Stimulated activated CD8-positive, alpha-beta memory T cell treated with anti-CD3 and anti-CD28 coated beads, Interleukin-7, amount 100 ng/mL, for 48 hours (primary cell): ENCODE measurements at places on chromosomes 12 and 14.

- DNase-seq: no peak
Measured at GRCh38 chr12:76259106-76259505, 89.1 kb downstream of the BBS10 start.

DNA sequence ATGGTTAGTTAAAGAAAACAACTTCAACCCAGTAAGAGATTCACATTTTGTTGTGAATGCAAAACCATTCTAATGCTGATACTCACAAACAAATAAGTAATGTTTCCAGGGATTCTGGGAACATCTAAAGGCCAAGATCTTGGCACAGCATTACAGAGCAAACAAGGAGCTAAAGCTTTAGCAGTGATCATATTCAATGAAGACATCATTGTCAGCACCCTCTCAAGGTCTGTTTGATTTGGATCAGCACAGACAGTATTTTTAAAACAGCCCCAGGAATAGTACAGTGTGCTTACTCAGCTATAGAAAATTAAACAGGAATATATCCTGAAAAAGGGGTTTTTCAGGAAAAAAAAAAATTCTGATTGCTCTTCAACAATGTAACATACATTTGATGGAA, 71.4 kb downstream of the TMEM260 start:
- DNase-seq: no peak

DNA sequence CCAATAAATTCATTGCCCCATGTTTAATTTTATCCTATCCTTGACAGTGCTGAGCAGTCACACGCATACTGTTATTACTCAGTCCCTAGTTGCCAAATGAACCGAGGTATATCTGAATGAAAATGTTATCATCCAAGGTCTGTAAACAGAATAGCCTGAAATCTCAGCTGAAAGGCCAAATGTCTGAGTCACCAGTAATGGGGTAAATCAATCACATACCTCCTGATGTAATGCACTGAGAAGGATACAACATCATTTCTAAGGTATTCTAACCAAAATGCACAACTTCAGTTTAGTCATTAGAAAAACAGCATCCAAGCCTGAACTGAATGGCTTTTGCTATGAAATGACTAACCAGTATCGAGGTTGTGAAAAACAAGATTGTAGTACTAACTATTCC, 228.6 kb downstream of the DPF3 start:
- DNase-seq: no peak

DNA sequence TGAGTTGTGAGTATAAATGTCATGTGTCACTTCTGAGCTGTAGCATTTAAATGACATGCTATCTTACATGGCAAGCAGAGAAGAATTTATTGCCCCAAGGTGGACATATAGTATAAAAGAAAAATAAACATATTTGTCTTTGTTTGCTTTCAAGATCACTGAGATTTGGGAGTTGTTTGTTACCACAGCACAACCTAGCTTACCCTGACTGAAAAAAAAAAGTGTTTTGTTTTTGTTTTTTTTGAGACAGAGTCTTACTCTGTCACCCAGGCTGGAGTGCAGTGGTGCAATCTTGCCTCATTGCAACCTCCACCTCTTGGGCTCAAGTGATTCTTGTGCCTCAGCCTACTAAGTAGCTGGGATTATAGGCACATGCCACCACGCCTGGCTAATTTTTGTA, 596.5 kb downstream of the MED13L start:
- no peak for DNase-seq

- DNase-seq: no peak
Measured at GRCh38 chr12:117018276-117018675, 80.9 kb downstream of the TESC start.

- peak; percentile 24 for DNase-seq
Measured at GRCh38 chr14:81164167-81164774, 56.5 kb downstream of the GTF2A1 start.

DNA sequence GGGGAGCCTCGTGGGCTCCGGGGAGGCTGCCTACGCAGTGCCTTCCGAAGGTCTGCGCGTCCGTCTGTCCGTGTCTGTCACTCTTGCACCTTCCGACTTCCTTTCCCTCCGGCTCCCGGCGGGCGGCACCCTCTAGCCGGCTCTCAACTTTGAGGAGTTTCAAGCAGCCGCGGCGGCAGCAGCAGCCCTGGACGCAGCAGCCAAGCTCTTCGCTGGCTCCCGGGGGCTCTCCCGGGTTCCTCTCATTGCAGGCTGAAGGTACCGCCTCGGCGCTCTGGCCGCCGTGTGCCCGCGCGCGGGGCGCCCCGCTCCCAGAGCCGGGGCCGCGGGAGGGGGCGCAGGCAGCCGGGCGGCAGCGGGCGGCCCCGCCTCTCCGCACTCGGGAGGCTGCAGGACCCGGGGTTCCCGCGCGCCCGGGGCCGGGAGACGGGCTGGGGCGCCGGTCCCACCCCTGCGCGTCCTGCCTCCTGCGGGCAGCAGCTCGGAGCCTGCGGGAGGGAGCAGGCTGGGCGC, at the start of the genes AMIGO2 and PCED1B:
TSS of gene AMIGO2 (minus strand) at position 492 of the 513 bp plus-strand sequence. CDS start 957 bp downstream, outside the sequence.
TSS of gene PCED1B (plus strand) at position 154 of the 513 bp plus-strand sequence. CDS start 155,443 bp downstream, outside the sequence.
- DNase-seq: peak; percentile 51

GRCh38 chr12:59149995-59150642, 229.8 kb upstream of the LRIG3 start:
- no peak for DNase-seq

DNA sequence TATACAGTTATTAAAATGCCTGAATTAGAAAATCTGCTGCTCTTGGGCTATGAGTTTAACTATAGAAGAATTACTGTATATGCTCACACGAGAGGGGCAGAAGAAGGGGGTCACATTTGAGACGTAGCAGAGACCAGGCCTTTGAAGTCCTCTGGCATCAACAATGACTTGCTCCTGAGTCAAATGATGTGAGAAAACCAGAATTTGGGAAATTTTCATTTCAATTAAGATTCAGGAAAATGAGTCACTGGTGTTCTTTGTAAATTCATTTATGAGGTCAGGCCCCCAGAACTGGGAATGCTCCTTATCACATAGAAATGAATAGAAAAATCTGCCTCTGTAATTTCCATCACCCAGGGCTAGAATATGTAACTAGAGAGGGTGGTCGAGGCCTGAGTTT, 92.9 kb downstream of the APAF1 start:
- no peak for DNase-seq

GRCh38 chr12:71683633-71684032, 2.2 kb upstream of the TMEM19 start:
- no peak for DNase-seq

GRCh38 chr12:38915429-38916182, 10.2 kb upstream of the CPNE8 start:
- no peak for DNase-seq

DNA sequence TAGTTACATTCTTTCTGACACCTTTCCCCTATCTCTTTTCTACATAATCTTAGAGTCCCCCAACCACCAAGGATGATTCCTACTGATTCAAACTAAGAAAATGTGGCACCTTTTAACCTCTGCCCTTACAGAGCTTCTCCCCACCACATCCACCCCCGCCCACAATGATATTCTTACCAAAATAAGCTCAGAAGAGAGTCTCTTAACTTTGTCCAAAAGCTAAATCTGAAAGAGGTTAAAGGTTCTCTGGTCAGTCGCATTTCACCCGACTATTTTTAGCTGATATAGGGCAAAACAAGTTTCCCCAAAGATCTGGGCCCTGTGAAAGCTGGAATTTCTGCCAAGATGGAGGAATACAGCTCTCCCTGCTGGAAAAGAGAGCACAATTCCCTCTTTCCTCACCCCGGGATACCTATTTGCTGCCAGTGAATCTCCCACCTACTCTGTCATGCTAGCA, 128.6 kb downstream of the ZFP36L1 start:
- no peak for DNase-seq

DNA sequence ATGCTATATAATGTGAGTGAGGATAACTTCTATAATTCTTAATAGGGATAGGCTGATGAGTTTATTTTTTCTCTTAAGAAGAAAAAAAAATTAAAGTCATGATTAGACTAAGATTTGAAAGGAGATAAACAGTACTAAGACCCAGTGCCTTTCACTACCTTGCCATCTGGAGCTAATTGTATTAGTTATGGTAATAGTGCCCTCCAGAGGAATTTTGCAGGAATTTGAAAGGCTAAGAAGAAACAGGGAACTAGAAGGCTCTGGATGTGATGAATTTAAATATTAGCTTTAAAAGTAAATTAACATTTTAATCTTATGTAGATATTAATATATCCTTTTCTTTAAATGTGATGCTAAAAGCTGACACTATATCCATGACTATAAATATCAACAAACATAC, 36.6 kb upstream of the PIK3C2G start:
- DNase-seq: no peak

DNA sequence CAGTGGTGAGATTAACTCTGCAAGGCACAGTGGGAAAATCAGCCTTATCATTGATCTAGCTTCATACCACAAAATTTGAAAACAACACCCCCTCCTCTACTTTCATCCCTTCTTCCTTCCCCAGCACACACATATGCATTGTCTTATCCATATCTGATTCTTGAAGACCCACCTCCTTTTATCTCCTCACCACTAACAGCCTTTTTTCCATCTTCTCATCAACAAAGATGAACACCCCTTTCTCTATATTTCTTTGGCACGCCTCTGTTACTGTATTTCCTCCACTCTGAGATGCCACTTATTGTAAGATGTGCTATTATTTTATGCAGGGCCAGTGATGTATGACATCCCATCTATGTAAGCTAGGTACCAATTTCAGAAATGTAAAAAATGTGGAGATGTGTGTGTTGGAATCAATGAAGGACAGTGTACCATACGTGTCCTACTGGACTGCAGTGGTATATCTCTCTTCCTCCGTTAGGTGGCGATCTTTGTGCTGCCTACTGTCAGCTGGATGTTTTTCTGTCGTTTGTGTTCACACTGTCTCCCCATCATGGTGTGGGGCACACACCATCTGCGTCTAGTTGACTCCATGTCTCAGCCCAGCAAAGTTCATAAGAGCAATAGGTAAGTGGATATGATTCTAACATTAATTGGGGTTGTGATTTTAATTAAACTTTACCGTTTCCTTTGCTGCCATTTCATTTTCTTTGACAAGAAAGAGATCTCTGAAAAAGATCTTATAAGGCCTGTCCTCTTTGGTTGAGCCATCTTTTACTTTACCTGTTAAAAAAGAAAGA, 24.0 kb downstream of the CCDC38 start:
- no peak for DNase-seq

DNA sequence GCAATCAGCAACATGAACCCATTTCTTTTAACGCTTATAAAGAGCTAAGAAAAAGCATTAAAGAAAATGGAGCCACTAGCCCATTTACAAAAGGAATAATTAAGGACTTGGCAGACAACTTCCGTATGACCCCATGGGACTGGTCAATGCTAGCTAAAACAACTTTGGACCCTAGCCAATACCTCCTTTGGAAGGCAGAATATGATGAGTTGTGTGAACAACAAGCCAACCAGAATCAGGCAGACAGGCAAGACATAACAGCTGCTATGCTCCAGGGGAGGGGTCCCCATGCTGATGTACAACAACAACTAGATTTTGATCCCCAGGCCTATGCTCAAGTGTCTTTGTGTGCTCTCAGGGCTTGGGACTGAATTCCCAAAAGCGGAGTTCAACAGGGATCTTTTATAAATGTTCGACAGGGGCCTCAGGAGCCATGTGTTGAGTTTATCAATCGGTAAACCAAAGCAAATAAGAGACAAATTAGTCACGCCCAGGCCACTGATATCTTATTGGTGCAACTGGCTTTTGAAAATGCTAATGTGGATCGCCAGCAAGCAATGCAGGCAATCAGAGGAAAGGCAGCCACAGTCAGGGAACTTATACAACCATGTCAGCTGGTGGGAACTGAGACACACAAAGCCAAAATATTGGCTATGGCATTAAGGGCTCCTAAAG, 254.4 kb upstream of the DIO2 start:
- no peak for DNase-seq

DNA sequence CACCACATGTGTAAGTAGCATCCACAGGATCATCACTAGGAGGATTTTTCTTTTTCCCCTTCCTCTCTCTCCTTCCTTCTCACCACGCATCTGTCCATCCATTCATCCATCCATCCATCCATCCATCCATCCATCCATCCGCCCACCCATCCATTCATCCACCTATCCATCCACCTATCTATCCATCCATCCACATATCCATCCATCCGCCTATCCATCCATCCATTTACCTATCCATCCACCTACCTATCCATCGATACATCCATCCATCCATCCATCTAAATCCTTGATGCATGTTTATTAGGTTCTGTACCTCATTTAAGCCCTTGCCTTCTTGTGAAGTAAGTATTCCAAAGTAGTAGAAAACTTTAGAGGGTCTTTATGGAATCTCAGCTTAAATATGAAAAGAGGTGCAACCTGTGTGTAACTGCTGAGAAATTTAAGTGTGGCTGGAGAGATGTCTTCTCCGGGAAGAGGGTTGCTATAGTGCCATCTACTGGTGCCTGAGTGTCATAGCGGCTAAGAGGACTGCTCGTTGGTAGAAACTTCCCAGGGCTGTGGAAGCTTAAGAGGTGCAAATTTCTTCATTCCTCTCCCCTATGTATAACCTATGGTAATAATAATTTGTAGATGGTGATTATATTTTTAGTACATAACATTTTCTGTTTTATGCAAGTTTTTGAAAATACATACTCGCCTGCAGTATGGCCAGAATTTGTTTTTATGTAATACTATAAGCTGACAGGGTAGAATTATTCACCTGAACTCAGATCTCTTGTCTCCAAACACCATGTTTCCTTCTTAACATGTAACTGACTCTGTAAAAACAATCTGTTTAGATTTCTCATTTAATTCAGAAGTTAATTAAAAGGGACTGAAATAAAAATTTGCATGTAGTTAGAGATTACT, 46.0 kb downstream of the MYO1H start:
- no peak for DNase-seq

- DNase-seq: no peak
Measured at GRCh38 chr12:118549510-118549980, 173.2 kb downstream of the SUDS3 start.

- no peak for DNase-seq
Measured at GRCh38 chr12:43749016-43749415, 9.6 kb downstream of the PUS7L start.

DNA sequence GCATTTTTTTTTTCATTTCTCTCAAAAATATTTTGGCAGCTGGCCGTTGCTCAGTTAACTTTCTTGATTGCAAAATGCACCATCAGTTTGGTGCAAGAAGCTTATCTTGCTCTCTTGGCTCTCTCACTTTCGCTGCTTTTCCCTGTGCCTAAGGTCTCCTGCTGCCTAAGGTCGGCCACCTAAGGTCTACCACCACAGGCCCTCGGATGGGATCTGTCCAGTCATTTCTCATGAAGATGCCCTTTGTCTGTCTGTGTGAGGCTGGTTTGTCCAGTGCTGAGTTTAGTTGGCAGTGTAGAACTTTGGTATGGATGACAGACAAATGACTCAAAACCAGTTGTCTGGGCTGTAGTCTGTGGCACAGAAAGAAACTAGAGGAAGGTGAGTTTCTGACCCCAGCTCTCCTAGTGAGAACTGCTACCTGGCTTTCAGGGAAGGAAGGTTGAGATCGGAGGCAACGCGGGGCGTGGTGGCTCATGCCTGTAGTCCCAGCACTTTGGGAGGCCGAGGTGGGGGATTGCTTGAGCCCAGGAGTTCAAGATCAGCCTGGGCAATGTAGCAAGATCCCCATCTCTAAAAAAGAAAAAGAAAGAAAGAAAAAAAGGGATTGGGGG, 2.6 kb downstream of the MLXIP start:
- peak; percentile 32 for DNase-seq

DNA sequence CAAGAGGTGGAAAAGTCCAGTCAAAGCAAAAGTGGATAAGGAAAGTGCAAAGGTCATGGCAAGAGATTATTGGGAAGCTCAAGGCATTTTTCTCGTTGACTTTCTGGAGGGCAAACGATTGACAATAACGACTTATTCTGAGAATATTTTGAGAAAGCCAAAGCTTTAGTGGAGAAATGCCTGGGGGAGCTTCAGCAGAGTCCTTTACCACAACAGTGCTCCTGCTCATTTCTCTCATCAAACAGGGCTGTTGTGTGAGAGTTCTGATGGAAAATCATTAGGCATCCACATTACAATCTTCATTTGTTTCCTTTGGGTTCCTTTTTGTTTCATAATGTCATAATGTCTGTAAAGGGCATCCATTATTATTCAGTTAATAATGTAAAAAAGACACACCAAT, 26.9 kb downstream of the PRB3 start:
- DNase-seq: no peak
